ENCODE measurements at places on chromosomes 6 and 20.
A peak's percentile ranks its signal among the peaks of the same experiment; 100 is the strongest.

DNA sequence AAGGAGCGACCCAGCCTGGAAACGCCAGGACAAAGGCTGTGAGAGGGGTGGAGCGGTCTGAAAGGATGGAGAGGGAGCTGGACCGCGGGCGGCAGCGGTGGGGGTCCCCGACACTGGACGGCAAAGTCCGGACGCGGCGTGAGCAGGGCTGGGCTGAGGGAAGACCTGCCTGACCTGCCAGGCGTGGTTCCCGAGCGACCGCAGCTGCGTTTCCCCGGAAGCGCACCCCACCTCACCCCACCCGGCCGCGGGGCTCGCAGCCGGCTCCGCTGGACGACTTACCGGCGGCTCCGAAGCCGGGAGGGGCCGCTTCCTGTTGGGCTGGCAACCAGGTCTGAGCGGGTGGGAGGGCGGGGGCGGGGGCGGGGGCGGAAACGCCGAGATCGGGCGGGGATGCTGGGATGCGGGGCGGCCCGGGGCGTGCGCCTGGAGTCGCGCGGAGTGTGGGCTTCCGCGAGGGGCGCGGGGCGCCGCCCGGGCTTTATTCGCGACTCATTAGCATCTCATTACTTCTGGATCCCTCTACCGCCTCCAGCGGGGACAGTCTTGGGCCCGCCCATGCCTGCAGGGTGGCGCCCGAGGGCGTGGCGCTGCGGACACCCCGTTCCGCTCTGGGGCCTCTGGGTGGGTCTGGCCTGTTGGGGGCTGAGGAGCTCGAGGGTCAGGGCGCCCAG is at the start of gene MICAL1:
Gene MICAL1, minus strand, starts transcription at position 336 of the 674 bp plus-strand sequence. CDS start 1,576 bp downstream, outside the sequence.
- peak; percentile 81 for DNase-seq

- no peak for DNase-seq
Measured at GRCh38 chr6:124022641-124023040, 219.0 kb downstream of the NKAIN2 start.

DNA sequence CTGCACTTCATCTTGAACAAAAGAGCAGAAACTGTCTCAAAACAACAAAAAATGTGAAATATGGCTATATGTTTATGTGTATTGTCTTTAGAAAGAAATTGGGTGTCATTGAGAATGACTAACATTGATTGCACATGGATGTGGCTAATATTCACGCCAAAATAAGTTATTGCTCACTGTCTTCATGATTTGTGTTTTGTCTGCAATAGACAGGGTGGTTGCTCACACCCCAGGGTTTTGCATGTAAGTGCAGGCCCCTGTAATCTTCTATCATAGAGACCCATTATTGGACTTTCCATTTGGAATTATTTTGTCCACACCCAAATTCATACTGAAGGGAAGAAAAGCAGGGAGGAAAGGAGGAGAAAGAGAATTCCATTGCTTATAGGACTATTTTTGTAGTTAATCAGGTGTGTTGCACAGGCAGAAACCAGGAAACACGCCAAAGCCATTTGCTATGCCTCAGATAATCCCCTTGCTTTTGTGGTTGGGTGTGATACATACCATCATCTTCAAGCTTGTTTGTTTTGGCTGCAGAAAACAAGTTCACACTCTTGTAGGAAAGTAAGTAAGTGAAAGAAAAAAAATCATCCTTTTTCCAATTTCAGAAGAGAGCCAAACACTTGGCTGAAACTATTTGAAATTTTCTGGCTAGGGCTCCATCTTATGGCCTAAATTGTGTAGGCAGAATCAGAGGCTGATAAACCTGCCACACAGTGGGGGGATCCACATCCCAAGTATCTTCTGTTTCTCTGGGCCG is 214.1 kb downstream of the COL12A1 start:
- DNase-seq = peak; percentile 59

DNA sequence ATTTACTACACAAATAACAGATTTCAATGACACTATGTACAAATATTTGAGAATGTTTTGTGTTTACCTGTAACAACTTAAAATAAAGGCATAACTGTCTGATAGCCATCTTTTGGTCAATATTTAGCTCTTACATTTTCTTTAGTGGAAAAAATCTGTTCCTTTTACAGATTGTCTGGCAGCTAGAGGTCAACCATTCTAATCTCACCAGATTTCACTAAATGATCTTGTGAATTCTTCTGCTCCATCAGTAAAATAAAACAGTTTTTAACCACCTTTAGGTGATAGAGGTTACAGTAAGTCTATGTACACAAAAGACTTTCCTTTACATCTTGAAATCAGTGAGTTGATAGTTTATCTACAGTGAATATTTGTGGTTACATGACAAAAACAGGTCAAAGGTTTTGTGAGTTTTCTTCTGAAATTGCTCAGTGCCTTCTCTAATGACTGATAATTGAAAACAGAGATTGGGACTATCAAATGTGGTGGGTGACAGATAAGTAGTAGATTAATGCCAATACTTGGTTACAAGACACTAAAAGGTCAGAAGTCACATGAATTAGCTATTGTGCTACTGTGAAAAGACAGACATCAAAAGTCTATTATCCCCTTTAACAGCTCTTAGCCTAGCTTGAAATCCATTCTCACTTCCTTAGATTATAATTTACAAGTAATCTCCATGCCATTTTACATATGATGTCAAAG is 47.4 kb downstream of the BMP5 start:
- DNase-seq = no peak

DNA sequence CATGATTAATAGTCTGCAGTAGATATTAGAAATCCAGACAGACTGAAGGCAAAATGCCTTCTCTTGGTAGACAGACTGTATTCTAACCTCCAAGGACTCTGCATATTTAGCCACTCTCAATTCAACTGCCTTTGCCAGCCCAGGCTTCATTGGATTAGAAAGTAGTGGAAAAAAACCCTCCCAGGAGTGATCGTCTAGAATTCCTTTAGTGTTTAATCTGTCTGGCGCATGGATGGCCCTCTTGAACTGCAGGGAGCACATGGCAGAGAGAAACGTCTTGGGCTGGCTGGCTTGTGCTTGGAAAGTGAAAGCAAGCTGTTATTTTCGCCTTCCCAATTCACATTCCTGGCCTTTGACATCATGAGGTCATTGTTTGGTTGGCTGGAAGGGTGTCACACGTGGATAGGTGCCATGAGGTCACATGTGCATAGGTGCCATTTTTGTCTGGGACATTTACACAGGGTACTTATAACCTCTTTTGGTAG is 30.9 kb upstream of the NEDD9 start:
- DNase-seq = peak; percentile 80

GRCh38 chr20:18003897-18004296 is 35.1 kb downstream of the MGME1 start:
- DNase-seq = no peak

DNA sequence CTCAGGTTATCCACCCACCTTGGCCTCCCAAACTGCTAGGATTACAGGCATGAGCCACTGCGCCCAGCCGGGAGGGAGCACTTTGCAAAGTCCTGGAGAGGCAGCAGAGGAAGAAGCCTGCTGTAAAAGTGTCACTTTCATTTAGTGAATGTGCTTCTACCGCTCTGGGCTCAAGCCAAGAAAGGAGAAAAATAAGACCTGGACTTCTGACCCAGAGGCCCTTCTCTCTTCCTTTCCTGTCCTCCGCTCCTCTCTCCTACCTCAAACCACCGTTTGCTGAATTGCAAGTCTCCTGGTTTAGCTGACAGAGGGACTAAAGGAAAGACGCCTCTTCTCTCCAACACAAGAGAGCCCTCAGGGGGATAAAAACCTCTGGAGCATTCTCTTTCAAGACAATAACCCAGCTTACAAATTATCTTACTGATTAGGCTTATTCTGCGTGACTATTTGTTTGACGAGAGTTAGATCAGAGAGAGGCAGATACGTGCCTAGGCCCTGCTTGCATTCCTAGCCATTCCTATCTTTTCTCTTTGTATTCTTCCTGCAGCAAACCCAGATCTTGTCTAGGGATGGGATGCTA is 84.2 kb upstream of the SLC22A23 start:
- DNase-seq = no peak

DNA sequence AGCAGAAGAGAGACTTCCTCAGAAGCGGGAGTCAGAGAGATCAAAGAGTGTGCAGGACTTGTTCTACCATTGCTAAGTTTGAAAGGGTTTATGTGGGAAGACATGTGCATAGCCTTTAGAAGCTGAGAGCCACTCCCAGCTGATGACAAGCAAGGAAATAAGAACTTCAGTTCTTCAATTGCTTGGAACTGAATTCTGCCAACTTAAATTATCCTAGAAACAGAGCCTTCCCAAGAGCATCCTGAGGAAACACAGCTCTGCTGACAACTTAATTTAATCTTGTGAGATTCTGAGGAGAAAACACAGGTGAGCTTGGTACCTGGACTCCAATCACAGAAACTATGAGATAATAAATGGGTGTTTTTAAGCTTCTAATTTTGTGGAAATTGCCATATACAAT is 150.6 kb upstream of the OGFRL1 start:
- DNase-seq = no peak

Measured in left hindlimb (tissue), 1 donor.